ENCODE measurements at places on chromosomes 4 and X.

DNA sequence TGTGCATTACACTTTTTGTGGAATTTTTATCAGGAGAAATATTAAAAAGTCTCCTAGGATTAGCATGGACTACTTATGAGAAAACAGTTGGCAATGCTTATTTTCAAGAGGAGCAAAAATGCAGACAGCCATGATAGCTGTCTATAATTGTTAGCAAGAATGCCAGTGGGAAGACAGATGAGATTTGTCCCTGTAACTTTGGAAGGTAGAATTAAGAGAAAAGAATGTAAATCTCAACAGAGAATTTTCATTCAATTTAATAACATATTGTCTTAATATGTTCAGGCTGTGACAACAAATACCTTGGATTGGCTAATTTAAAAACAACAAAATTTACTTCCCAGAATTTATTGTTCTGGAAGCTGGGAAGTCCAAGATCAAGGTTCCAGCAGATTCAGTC is 349.2 kb downstream of the IQCM start:
- DNase-seq = no peak

- no peak for DNase-seq
Observed at GRCh38 chr4:183437452-183437851, 7.0 kb upstream of the CDKN2AIP start.

GRCh38 chr4:573122-573892 is 2.8 kb downstream of the TMEM271 start:
- DNase-seq = no peak

DNA sequence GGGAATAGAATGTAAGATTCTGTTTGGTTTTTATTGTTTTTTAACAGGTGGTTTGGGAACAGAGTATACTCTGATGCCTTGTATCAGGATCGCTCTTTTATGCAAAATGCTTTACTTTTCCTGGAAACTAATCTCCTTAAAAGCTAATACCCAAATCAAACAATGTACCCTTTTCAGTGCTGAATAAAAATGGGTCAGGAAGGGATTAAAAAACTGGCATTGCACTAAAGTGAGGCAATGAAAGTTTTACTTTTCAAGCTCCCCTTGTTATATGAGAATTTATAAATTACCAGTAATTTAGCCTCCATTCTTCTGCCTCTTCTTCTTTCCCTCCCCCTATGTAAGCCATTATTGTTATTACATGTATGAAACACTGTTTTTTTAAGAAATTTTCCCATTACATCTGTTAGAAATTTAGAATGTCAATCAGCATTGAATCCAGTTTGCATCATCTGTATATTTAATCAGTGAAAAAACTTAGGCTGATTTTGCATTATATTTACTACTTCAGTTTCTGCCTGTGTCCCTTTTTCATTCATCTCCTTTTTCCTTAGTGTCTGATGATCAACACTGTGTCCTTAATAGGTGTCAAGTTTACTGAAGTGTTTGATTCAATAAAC is 89.7 kb upstream of the NPNT start:
- DNase-seq = no peak

DNA sequence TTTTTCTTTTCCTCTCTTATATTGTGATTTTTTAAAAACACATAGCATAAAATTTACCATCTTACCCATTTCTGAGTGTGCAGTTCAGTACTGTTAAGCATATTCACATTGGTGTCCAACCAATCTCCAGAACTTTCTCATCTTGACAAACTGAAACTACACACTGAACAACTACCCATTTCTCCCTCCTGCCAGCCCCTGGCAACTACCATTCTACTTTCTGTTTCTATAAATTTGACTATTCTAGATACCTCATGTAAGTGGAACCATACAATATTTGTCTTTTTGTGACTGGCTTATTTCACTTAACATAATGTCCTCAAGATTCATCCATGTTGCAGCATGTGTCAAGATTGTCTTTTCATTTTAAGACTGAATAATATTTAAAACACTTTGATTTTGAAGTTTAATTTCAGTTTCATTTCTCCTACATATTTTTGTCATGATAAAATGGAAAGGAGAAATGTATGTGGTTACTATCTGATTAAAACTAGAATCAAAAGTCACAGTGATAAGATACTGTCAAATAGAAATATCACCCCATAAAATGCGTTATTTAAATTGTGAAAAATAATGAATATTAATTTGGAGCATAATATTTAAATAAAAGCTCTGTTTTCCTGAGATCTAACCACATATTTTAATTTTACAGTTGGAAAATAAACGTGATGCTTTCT is 122.8 kb downstream of the DIPK2B start:
- no peak for DNase-seq

DNA sequence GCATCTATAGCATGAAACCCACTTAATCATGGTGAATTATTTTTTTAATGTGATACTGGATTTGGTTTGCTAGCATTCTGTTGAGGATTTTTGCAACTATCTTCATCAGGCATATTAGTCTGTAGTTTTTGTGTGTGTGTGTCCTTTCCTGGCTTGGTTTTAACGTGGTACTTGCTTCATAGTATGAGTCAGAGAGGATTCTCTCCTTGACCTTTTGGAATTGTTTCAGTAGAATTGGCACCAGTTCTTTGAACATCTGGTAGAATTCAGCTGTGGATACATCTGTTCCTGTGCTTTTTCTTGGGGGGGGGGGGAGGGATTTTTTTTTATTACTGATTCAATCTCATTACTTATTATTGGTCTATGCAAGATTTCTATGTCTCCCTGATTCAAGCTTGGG is 232.0 kb upstream of the KLF8 start:
- DNase-seq = no peak

GRCh38 chr4:48526406-48526805 is 36.4 kb downstream of the ZAR1 start:
- DNase-seq = no peak

DNA sequence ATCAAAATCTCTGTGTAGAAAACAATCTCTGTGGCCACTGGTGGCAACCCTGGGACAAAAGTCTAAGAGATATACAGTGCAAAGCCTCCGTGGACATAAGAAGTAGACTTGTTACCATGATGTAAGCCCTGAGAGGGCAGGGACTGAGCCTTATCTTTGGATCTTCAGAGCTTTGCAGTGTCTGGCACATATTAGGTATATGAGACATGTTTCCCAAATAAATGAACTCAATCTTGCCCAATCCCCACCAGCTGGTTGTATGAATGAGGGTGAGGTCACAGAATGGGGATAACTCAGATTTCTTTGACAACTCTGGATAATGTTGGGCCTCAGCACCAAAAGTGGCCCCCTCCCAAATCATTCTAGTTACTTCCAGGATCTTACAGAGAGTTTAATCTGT is 511.4 kb upstream of the DIPK2B start:
- no peak for DNase-seq

DNA sequence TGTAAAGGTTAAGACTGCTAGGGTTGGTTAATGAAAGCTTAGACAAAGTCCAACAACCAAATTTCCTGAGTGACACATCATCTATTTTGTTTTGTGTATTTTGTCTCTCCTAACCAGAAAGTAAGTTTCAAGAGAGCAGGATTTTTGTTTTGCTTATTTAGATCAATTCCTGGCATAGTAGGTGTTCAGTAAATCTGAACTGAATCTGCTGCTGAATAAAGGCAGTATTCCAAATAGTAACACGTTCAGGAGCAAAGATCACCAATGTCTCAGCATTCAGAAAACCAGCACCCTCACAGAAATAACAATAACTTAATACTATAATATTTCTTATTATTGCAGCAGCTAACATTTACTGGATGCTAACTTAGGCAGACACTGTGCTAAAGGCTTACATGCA is 12.2 kb downstream of the FBXW7 start:
- DNase-seq = no peak

- no peak for DNase-seq
Observed at GRCh38 chr4:3765271-3766035, 732 bp upstream of the ADRA2C start.

DNA sequence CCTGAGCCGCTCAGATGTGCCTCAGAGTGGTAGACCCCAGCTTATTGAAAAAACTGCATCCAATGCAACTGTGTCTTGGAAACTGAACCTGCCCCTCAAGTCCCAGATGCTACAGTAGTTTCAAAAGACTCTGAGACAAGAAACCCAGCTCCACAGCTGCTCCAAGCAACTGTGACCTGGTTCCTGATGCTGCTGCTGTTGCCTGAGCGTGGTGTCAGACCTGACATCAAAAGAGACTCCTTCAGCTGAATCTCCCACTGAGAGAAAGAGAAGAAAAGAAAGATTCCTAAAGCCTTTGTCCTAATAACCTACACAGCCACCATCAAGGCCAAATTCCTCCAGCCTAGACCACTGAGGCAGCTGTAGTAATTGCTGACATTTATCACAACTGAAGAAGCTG is 630.1 kb downstream of the STIM2 start:
- DNase-seq = no peak

- DNase-seq = no peak
Observed at GRCh38 chrX:147739196-147739595, 172.5 kb upstream of the FMR1 start.

DNA sequence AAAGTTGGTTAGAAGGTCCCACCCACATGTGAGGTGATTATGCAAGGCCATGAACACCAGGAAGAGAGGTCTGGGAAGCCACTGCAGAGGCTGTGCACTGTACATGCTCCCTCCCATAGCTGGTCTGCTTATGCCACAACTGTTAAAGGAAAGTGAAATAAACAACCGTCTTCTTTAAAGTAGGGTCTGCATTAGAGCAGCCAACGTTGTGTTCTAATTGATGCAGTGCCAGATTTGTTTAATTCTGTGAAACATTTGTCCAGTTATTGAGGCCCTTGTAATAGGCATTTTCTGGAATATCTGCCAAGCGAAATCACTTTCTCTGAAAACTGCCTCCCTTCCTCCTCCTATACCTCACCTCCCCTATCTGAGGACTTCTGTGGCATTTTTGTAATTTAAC is 224.0 kb upstream of the LNX1 start:
- no peak for DNase-seq

DNA sequence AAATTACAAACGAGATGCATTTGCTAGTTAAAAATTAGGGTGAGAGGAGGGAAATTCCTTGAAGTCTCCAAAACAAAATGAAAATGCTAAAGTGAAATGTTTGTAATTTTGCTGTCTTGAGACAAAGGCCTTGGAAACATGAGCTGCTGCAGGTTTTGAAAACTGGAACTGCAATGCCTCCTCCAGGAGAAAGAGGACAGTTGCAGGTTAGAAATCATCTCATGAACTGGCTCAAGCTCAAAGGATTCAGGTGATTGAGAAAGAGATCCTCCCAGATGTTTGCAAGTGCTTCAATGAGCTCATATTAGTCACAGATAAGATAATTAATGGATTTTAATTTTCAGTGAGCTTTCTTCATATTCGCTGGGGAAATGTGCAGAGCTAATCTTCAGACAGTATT is 32.4 kb downstream of the SMPX start:
- DNase-seq = peak; percentile 8

GRCh38 chr4:113637363-113637762 is 124.2 kb downstream of the CAMK2D start:
- no peak for DNase-seq

- DNase-seq = peak; percentile 68
Observed at GRCh38 chr4:87007528-87008446, 73.0 kb downstream of the AFF1 start.

DNA sequence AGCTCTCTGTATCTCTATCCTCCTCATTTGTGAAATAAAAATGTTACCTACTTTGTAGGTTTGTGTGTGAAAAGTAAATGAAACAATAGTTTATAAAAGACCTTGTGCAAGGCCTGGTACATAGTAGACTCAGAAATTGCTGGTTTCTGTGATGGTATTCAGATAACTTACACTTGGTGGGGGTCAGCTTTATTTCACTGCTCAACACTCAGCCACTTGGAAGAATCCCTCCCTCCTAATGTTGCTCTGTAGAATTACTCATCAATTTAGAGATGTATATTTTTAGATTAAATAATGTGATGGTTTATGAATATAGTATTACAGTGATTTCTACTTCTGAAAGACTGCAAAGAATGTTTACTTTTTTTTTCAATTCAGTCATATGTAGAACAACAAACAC is 32.7 kb downstream of the SMARCAD1 start:
- no peak for DNase-seq

DNA sequence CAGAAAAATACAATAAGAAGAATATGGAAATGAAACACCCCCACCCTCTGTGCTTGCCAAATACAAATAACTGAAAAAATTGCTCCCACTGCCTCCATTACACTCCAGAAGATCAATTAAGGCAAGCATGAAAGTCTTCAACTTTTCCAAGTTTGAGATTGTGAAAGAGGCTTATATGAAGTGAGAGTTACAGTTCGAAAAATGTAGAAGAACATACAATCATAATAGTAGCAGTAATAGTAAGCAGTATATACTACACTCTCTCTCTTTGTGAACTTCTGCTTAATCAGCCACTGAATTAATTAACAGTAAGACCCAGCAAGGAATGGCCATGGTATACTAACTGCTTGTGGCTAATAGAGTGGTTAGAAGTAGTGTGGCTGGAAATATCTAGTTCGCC is 923.2 kb downstream of the RPA4 start:
- no peak for DNase-seq

GRCh38 chr4:26028793-26029567 is 115.0 kb downstream of the SMIM20 start:
- no peak for DNase-seq

All from NCI-H748 treated with DMSO at 0.1 percent for 48 hours (cell line).